Activated naive CD8-positive, alpha-beta T cell treated with anti-CD3 and anti-CD28 coated beads for 36 hours (primary cell): ENCODE measurements at places on chromosomes 13 and 19.

GRCh38 chr13:68927387-68928026, 1180.1 kb upstream of the ATXN8OS start:
- no peak for DNase-seq

GRCh38 chr13:43838909-43839308, 40.6 kb downstream of the CCDC122 start:
- DNase-seq = no peak

DNA sequence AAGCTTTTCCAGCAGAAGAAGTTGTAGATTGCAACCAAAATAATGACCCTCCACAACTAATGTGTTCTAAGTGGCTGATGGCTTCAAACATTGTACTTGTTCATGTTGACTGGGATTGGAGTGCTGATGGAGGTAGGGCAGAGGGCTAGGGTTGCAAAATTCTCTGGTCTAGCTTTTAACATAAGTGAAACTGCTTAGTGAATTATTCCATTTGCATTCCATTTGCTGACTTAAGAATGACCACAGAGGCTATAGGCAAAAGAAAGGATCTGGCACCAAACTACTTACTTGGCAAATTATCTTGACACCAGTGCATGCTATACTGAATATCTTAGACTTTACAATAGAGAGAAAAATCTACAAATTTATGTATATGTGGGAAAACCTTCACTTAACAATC, 287.0 kb downstream of the FGF9 start:
- DNase-seq = no peak

- no peak for DNase-seq
Observed at GRCh38 chr13:57874530-57874929, 243.0 kb downstream of the PCDH17 start.

DNA sequence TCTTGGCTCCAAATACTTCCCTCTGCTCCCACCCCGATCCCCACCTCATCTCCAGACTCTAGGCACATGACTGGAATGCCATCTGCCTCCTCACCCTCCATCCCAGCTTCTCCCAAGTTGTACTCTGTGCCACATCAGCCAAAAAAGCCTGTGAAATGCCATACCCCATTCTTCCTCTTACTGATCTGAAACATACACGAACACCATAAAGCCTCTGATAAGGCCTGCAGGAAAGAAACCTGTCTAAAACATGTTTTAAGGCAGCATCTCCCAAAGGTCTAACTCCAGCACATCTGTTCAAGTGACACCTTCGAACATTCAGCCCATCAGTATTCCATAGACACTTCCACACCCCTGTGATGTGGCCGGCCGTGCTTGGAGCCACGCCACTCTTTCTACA, 5.6 kb downstream of the GRIK5 start:
- no peak for DNase-seq

DNA sequence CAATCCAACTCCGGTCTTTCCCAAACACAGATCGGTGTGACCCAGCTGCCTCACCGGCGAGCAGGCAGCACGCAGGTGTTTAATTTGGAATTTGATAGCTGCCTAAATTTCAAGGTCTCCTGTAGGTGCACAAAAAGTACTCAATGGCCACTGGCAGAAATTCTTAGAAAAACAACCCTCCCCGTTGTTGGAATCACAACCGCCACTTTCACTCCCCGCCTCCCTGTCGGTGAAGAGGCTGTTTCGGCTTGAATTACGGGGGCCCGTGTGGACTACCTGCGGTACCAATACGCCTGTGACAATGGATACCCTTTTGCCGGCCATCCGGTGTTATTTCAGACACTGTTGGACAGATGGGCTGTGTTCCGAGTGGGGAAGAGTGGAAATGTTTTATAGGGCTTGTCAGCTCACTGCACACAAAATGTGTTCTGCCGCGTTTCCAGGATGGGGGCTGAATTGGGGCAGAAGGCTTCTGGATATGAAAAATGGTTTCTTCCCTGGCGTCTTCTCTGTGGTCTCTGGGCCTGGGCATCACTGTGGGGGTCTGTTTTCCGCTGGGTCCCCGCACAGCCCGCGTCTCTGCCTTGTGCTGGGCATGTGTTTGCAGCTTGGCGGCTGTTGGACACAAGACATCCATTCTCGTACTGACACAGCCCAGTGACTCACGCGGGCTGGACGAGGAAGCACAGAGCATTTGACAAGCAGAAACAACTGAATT, 45.4 kb downstream of the ZIC5 start:
- no peak for DNase-seq

GRCh38 chr19:11434703-11435056, 241 bp downstream of the ODAD3 start:
- no peak for DNase-seq

- DNase-seq = no peak
Observed at GRCh38 chr19:47406711-47407416, 12.5 kb downstream of the MEIS3 start.

GRCh38 chr19:3712663-3713611, 4.8 kb downstream of the TJP3 start:
- no peak for DNase-seq
